CD4-positive, alpha-beta T cell treated with Interferon alpha-2 for 1 hour (primary cell): ENCODE measurements at places on chromosomes 6 and 20.

- DNase-seq: no peak
Measured at GRCh38 chr20:10022625-10023024, 12.2 kb upstream of the ANKEF1 start.

DNA sequence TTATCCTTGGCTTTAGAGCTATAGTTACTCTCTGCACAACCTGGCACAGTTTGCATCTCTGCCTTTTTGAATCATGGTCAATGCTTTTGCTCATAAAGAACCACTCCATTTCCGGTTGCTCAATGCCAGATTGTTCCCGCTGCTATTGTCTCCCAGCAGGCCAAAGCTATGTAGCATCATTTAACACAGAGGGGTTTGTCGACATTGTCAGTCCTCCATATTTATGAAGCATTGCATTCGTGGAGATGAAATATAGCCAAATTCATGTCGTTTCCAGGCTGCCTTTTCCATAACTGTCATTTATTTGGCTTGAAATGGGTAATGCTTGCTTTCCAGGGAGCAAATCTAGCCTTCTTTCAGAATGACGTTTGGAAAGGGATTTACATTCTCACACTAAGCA, 598.8 kb downstream of the EPHA7 start:
- no peak for DNase-seq

GRCh38 chr20:17304774-17305173, 77.9 kb downstream of the PCSK2 start:
- DNase-seq: no peak

DNA sequence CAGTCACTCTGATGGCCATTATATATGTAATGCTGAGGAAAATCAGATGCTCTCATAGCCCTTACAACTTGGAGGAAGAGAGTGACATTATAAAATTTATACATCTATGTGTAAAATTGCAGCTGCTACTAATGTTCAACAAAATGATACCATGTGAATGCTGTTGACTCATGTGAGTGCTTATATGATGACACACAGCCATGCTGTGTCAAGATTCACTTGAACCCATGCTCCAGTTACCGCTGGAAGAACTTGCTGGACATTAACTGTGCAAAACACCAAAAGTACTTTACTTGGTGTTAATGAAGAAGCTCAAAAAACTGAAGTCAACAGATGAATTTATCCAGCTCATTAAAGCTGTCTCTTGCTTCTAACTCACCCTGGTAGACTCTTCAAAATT, 318.9 kb upstream of the PLCB4 start:
- no peak for DNase-seq

DNA sequence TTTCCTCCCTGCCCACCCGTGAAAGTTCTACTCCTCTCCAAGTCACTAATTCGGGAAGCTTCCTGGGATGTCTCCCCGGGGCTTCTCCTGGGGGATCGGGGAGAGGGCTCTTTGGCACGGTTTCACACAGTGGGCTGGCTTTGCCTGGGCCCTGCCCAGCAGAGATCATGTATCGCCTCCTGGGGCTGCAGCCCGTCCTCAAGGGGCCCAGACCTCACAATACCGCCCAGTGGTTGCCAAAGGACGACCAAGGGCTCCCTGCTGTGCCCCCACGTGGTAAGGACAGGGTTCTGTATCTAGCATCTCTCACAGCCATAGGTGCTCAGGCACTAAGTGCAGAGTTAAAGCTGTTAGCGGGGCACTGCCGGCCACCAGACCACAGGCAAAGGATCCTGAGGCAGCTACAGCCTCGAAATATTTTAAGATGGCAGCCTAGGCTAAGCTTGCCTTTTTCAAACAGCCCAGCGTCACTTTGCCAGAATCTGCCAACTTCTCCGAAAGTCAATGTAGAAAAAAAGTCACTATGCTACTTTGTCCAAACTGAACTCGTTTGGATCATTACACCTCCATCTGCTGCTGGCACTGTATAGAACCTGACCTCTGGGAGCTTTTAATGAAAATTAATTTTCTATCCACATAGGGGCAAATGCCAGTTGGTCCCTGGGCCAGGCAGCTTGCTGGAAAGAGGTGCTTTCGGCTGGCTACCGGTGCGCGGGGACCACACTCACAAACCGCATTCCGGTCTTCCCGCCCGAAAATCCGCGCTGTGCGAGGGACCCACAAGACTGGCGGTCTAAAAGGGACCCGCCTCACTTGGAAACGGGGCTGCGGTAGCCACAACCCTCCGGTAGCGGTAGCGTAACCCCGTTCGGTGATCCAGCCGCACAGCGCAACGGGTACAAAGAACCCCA, 1.3 kb upstream of the NNAT start:
- DNase-seq: no peak

GRCh38 chr6:4564801-4565271, 211.4 kb upstream of the CDYL start:
- no peak for DNase-seq

DNA sequence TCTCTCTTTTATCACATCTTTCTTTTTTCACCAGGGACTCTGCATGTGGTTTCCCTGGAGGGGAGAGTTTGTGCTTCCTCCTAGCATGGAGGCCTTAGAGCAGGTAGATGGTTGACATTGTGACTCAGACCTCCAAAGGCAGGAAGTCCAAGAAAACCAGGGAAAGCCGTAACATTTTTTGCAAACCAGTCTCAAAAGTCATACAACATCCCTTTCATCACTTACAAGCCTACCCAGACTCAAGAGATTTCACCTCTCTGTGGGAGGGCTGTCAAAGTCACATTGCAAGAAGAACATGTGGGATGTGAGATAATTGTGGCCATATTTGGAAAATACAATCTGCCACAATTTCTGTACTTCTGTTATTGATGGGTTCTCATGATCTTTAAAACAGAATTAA, 46.2 kb downstream of the SNRNP48 start:
- DNase-seq: no peak

DNA sequence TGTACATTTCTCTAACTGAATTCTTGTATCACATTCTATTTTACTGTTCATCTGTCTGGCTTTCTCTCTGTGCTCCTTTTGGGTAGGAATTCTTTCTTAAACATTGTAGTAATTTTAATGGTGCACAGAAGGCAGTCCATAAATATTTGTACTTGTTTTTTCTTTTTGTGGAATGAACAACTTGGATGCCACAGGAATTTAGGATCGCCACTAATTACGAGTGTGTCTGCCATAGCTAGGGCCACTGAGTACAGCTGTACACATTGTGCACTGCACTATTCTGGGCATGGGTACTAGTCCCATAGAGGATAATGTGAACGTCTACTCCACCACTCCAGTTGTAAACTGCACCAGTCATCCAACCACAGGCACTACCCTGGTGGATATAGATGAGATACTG, 39.3 kb upstream of the TMEM200A start:
- DNase-seq: no peak

DNA sequence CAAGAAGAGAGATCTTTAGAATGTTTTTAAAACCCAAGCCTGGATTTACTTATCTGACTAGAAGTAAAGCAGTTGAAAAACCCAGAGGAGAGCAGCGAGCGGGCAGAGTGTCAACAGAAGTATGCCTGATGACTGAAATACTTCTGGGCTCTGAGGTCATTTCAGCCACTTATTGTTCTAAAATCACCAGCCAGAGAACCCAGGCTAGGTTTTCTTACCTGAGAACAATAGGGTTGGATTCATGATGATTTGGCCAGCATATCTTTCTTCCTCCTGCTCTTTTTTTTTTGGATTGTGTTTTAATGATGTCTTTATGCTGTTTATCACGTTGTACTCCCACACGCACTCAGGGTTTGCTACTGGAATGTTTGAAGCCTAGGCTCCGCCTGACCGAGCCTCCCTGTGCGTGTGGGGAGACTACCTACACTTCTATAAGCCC, 63.0 kb upstream of the KIF25 start:
- no peak for DNase-seq

- no peak for DNase-seq
Measured at GRCh38 chr6:142045380-142046278, 87.1 kb upstream of the GJE1 start.

- DNase-seq: no peak
Measured at GRCh38 chr6:130775411-130776012, 51.7 kb upstream of the SMLR1 start.

DNA sequence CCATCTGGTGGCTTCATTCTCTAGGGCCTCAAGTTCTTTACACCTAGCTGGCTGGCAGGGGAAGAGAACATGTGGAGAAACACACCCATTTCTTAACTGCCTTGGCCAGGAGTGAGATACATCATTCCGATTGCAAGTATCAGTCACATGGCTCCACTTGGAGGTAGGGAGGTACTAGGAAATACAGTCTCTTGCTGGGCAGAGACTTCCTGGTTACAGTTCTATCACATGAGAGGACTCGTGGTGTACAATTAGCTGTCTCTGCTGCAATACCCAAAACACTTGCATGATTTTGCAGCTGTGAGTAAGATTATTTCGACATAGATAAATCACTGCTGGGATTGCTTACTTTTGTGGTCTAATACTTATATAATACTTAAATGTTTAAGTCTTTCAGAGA, 51.1 kb downstream of the GTF2H5 start:
- DNase-seq: peak; percentile 46

DNA sequence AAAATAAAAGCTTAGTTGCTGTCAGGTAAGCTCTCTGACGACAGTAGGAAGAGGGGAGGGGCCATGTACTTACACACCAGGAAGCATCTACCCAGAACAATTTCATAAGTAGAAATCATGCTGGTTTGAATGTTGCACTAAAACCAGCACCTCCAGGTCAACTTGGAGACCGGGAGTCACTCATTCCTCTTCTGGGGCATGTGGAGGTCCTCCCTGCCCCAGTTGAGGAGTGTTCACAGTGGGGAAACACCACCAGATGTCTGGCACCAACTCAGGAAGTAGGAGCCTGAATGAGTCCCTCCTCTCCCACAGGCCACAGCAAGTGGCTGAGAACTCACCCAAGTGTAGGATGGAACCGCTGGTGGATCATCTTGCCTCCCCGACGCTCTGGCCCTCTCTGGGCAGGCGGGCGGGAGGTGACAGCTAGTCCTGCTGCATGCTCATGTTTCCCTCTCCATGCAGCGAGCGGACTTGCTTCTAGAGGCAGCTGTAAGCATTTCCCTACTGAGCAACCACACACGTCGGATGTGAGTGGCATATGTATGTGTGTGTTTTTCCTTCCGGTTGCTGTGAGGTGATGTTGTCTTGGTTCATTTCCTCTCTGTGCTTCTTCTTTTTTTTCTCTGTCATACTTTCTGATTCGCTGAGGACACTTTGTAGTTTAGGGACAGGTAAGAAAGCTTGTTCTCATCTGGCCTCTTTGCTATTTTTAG, 149.5 kb upstream of the NEDD9 start:
- peak; percentile 87 for DNase-seq

- DNase-seq: no peak
Measured at GRCh38 chr6:153003366-153003690, 819 bp upstream of the MTRF1L start.

- DNase-seq: no peak
Measured at GRCh38 chr6:32329141-32329540, 42.6 kb downstream of the TSBP1 start.

DNA sequence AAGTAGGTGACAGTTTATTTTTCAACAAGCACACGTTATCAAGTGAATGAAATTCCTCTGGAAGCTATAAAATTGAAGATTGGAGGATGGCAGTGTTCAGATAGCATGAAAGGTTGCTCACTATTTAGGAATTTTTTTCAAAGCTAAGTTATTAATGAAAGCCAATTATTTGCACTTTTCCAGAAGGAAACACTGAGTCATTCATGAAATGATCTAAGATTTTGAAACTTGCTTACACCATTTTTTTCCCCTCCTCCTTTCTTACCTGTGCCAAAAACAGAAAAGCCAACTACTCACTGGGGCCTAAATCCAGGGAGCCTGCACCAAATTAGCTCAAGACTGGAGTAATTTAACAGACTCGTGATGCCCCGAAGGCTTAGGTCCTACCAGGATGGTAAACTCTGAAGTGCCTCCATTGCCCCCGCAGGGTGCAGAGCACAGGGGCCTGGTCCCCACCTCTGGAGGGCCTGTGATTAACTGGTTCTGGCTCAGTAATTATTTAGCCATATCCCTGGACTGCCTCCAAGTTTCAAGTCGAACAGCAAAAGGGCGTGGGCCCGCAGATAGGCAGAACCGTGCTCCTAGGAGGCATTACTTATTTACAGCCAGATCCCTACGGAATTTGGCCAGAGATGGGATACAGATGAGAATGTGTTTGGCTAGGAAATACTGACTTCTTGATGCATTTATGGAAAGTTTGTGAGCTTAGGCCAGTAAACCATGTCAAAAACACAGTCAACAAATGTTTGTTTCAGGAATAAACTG, 28.0 kb upstream of the ZNF217 start:
- DNase-seq: no peak

GRCh38 chr6:148426317-148426977, 83.8 kb downstream of the SASH1 start:
- DNase-seq: no peak

DNA sequence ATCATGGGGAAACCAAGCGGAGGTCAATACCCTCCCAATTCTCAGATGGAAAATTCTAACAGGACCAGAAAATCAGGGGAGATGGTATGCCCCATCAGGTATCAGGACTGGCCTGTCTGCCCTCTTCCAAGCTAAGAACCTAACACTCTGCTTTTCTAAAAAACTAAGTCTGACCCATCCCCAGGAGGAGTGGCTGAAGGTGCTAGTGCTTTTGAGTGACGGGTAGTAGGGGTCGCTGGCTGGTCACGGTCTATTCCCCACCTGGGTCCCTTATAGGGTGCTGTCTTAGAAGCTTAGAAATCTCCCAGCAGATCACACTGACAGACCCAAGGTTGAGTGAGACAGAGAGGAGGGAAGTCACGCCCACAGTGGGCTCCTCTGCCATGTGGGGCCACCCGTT, 9.6 kb downstream of the ABHD16A start:
- DNase-seq: no peak

DNA sequence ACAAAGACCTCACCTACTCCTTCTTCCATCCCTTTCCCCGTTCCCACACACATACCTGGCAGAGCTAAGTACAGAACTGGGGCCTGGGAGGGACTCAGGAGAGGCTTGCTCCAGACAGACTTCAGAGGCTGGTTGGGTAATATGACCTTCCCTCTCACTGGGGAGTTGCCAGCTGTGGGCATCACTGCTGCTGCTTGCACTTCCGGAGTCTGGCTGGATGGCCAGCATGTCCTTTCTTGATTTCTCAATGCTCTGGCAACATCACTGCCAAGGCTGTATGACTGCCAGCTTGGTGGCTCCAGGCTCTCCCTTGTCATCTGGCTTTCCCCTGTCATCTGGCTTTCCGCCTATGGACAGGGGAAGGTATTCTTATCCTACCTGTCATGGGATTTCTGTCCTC, 47.8 kb downstream of the CDH22 start:
- no peak for DNase-seq

GRCh38 chr20:17916433-17916891, 52.1 kb downstream of the SNX5 start:
- DNase-seq: no peak

GRCh38 chr6:129680633-129681032, 29.3 kb downstream of the ARHGAP18 start:
- DNase-seq: no peak

GRCh38 chr6:88983532-88983931, 20.1 kb upstream of the RNGTT start:
- no peak for DNase-seq

- DNase-seq: no peak
Measured at GRCh38 chr6:64591676-64592036, 956.1 kb downstream of the PHF3 start.

- DNase-seq: no peak
Measured at GRCh38 chr6:37391120-37391519, 37.3 kb downstream of the RNF8 start.

- DNase-seq: no peak
Measured at GRCh38 chr6:147071776-147072175, 132.4 kb upstream of the STXBP5 start.
